ENCODE measurements at places on chromosomes 3 and 15.
A peak's percentile ranks its signal among the peaks of the same experiment; 100 is the strongest.

GRCh38 chr3:53184701-53185100, 23.7 kb downstream of the PRKCD start:
- no peak for DNase-seq

DNA sequence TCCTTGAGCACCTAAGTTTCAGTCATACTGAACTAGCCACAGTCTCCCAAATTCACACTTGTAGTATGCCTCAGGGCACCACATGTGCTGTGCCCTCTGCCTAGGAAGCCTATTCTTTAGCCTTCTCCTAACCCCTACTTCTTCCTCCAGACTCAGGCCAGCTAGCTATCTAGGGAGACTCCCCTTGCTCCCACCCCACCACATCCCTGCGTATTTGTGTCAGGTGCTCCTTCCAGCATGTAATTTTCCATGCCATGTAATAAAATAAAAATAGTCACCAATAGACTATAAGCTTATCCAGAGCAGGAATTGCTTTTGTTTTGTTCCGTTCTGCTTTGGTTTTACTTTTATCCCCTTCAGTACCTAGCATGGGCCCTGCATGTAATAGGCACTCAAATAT, 14.9 kb upstream of the GJD2 start:
- DNase-seq: no peak

DNA sequence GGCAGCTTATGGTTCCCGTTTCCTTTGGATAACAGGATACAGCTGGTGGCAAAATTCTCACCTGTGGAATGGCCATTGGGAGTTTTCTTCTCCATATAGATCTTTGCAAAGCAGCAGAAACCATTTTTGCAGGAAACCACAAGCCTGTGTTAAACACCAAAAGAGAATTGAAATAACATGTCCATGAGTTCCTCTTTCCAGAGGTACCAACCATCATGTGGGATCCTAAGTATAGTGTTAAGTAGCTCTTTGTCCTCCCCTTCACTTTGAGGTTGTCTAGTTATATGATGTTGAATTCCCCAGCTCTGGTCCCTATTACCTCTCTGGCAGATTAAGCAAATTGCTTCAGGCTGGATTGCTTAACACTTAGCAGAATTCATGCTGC, 94.9 kb downstream of the AKAP13 start:
- no peak for DNase-seq

DNA sequence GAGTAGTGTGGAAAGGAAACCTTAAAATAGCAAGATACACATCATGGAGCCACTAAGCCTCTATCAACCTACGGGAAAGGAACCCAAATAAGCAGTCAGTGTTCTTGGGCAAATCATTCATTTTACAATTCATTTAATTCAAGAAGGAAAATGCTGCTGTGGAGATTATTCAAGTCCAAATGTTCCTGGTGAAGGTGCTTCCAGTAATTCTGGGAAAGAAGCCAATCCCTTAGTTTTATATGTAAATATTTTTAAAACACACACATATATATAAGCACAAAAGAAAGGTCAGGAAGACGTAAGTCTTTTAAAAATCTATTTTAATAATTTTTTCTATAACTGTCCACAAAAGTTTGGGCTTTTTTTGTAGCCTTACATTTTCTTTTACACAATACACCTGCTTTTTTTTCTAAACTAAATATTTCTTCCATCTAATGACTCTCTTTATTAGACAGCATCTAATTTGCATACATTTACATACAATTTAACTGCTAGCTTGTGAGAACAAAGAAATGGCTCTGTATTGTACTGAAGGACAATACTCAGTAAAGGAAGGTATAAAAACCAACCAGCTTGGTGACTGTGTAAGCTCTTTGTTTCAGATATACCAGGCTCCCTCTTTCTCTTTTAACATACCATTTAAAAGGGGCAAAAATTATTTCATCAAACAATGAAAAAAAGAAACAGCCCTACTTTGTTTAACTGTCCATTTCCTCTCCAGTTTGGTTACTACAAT, 269.5 kb downstream of the ZBTB20 start:
- DNase-seq: peak; percentile 14

GRCh38 chr3:188465311-188465710, 311.4 kb downstream of the LPP start:
- no peak for DNase-seq

- DNase-seq: no peak
Observed at GRCh38 chr3:462851-463250, 266.3 kb downstream of the CHL1 start.

GRCh38 chr15:57554812-57555179, 36.9 kb upstream of the MYZAP start:
- peak; percentile 5 for DNase-seq

GRCh38 chr3:182490596-182491491, 302.5 kb upstream of the ATP11B start:
- DNase-seq: peak; percentile 90

Measured in NCI-H2081 (cell line).